ENCODE measurements at places on chromosomes 11 and 22. TPM values are rescaled to one million over a fixed set of nuclear protein-coding genes. Genes with fewer than 3 reads are reported as not detected.

DNA sequence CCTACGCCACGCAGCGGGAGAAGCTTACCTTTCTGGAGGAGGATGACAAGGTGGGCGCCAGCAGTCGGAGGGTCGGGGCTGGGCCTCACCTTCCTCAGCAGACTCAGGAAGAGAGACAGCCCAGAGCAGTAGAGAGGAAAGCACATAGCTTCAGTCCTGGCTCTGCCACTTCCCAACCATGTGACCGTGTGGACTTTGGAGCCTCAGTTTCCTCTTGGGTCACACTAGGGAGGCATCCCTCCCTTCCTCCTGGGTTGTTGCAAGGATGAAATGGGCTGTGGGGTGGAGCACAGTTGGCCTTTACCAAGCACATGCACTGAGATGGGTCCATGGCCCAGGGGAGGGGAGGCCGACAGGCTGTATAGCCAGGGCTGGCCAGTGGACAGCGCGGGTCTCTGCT lies 12.9 kb downstream of the DPP3 start:
- DNase-seq, result no peak

DNA sequence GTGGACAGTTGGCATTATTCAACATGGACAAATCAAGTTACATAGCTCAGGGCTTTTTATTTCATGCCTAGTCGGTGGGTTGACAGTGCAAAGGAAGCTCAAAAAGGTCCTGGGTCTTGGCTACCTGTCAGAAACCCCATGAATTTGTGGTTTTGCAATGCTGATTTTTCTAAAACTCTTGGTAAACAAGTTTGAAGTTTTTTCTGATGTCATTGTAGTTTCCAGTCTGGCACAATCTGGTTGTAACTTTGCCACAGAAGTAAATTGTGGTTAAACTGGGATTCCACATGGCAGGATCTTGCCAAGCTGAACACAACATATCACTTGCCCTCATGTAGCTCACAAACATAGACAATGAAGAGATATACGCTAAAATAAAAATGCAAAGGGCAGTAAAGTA lies 100.8 kb downstream of the EHF start:
- DNase-seq, result no peak

GRCh38 chr11:73152861-73153483 lies 10.9 kb upstream of the FCHSD2 start:
- no peak for DNase-seq

DNA sequence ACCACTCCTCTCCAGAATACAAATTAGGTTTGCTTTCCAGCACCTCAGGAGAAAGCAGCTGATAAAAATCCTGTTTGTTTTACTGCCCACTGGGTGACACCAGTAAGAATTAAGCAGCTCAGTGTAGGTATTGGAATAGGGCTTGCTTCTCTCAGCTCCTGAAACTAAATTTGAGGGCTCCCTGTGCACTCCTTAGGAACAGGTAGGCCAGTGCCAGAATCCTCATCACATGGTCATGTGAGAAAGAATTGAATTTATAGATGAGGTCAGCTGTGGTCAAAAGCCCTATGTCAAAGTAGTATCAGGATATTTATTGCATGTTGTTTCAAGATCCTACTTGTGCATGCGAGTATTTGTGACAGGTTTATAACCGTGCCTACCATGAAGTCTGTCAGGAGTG lies 1.0 kb downstream of the PRSS23 start:
- DNase-seq, result no peak

GRCh38 chr22:33917744-33918406 lies 2.4 kb downstream of the LARGE1 start:
- DNase-seq, result no peak

DNA sequence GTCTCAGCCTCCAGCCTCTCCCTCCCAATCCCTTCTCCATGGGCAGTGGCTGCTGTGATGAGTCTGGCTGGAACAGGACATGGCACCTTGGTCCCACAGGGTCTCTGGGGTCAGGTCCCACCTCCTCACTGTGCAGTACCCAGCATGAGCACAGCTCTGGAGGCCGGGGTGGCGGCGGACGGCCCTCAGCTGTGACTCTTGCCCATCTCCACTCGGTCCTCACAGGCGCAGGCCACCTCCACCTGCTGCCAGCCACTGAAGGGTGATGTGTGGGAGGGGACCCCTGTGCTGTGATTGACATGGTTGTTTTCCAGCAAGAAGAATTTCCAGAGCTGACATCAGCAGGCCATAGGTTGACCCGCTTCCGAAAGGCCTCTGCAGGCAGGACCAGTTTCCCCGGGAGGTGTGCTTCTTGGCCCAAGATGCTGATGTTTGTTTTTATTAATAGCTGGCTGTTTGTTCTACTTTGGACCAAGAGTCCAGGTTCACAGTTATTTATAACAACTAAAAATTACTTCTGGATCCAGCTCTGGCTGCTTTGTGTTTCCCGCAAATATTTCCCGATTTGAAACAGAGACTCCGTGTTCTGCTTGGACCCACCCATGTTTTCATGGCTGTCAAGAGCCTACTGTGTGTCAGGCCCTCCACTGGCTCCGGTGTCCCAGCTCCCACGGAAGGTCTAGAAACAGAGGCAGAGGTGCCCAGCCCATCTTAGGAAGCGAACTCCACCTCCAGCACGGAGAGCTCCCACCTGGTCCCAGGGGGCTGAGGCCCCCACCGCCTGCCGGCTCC lies 45.7 kb downstream of the SCUBE1 start:
- no peak for DNase-seq

GRCh38 chr11:27485930-27486773 lies 13.6 kb upstream of the LGR4 start:
- DNase-seq, result no peak

DNA sequence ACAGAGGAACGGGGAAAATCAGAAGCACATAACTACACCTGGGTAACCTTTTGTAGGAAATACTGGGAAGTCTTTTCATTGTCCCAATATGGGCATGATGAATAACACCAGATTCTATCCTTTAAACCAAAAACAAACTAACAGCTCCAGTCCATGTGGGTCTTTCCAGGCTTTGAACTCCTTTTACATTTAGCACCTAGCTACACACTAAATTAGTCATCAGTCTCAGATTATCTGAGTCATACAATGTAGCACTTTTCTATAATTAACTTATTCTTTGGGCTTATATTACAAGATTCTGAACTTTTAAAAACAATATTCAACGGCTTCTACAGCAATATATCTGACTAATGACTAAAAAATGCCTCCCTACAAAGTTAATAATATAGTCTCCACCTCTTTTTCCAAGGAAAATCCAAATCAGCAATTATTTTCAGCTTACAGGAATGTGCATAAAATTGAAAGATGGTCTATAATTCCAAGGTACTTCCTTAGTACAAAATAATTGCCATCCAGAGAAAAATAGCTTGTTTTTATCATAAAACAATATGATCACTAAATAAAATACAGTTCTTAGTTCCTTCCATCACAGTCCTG lies 26.3 kb downstream of the STK33 start:
- no peak for DNase-seq

Gene SGSM1
- not detected for total RNA-seq

- no peak for DNase-seq
These were observed 12.3 kb downstream of the LARGE2 start for GRCh38 chr11:45934580-45935318.

DNA sequence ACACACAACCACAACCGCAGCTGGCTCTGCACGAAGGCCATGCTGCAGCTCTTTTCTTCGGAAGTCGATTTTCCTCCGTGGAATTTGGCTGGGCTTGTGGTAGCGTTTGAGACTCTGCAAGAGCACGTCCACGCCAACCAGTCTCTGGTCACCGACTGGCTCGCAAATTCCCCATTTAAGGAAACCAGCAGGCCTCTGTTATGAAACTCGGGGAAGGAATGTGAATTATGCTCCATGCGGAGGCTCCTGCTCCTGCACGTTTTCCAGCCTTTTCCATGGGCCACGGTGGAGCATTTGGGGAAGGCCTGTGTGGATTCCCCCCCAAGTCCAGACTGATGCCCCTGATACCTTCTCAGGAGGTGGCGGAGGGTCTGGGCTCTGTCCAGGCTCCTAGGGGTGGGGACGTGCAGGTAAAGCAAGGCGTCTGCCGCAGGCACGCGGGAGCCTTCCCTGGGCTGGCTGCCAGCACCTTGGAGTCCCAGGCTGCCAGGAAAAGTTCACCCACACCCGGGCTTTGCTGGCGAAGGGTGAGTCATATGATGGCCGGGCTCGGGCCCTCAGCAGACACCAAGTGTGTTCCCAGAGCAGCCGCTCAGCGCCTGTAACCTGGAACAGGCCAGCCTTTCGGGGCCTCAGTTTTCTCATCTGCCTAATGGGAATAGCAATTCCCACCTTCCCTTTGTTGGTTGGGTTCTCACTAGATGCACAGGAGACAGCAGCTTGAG lies 41.9 kb downstream of the LRP5 start:
- DNase-seq, result no peak
